Fibroblast of lung (primary cell): ENCODE measurements at places on chromosomes 3 and 15. TPM values are rescaled to one million over a fixed set of nuclear protein-coding genes. Genes with fewer than 3 reads are reported as not detected.

DNA sequence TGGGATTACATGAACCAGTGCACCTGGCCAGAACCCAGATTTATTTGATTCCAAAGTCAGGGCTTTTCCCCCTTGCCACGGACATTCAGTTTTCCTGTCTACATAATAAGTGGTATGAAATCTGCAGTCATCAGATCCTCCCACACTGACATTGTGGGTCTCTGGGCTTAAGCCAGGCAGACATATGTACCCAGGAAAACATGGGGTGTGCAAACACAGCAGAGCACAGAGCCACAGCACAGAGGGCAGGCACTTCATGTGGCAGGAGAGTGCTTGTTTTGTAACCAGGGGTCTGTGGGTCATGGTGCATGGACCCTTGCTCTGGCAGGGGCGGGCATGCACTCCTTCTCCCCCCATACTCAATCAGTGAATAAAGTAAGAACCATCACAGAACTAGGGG, 6.1 kb upstream of the ABTB1 start:
- H3K27ac ChIP-seq = no peak overlapping the region
- no peaks in the 10 kb centered on the region for H3K27me3 ChIP-seq
- no peaks in the 10 kb centered on the region for H3K4me1 ChIP-seq
- no peak for DNase-seq

- H3K4me1 ChIP-seq = no peaks in the 10 kb centered on the region
- H3K4me3 ChIP-seq = no peak overlapping the region
- DNase-seq = no peak
- no peaks in the 10 kb centered on the region for H3K27me3 ChIP-seq
- H3K36me3 ChIP-seq = no peaks in the 10 kb centered on the region
These were observed 57.9 kb downstream of the EPHB1 start for GRCh38 chr3:134852893-134853351.

PARP3 gene
- total RNA-seq = 19.3 and 44.1 TPM in 2 replicates

GRCh38 chr3:127406309-127407025, 118.6 kb upstream of the PRR20G start:
- no peak for DNase-seq
- no peak overlapping the region for H3K4me3 ChIP-seq
- H3K27me3 ChIP-seq = no peaks in the 10 kb centered on the region
- no peak overlapping the region for H3K27ac ChIP-seq

- no peak overlapping the region for H3K4me3 ChIP-seq
- H3K27ac ChIP-seq = no peak overlapping the region
- no peaks in the 10 kb centered on the region for H3K36me3 ChIP-seq
- H3K4me1 ChIP-seq = no peaks in the 10 kb centered on the region
- no peak for DNase-seq
These were observed 68.3 kb upstream of the PIK3R4 start for GRCh38 chr3:130814691-130815472.

ACKR4 gene
- 1.8 and 14.9 TPM in 2 replicates for total RNA-seq

DNA sequence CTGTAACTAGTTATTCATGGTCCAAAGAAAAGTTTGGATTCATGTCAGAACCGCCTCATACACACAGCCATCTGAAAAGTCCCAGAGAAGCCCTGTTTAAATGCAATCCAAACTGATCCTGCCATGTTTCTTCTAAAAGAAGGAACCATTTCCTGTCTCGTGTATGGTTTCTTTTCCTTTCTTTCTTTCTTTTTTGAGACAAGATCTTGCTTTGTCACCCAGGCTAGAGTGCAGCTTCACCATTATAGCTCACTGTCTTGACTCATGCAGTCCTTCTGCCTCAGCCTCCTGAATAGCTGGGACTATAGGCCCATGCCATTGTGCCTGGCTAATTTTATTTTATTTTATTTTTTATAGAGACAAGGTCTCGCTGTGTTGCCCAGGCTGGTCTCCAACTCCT, 77.4 kb upstream of the NSMCE3 start:
- no peak overlapping the region for H3K4me3 ChIP-seq
- DNase-seq = no peak
- no peaks in the 10 kb centered on the region for H3K4me1 ChIP-seq
- no peaks in the 10 kb centered on the region for H3K27me3 ChIP-seq

DNA sequence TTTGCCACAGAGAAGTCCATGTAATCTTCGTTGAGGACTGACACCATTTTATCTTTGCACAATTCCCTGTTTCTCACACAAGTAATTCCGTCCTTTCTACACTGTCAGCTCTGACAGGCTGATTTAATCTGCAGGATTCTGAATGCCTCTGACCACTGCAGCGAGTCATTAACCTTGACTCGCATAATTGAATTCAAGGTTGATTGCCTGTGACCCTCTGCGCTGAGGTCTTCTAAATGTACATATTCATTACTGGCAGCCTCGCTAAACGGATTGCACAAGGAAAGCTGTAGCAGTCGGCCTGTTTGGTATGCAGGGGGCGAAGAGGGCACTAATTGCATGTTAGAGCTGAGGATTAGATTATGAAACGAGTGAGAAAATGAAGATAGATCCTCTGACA, 147.8 kb downstream of the SHOX2 start:
- H3K4me3 ChIP-seq = no peak overlapping the region
- DNase-seq = no peak
- no peaks in the 10 kb centered on the region for H3K4me1 ChIP-seq
- H3K36me3 ChIP-seq = no peaks in the 10 kb centered on the region
- no peak overlapping the region for H3K27ac ChIP-seq
- no peaks in the 10 kb centered on the region for H3K27me3 ChIP-seq

B3GALNT1 gene
- 13.1 and 15.9 TPM in 2 replicates for total RNA-seq

FOXB1 gene
- not detected in 2 replicates for total RNA-seq

GRCh38 chr3:177491296-177492032, 294.2 kb upstream of the TBL1XR1 start:
- no peaks in the 10 kb centered on the region for H3K27me3 ChIP-seq
- peak; percentile 49 for DNase-seq
- H3K36me3 ChIP-seq = no peaks in the 10 kb centered on the region
- H3K4me1 ChIP-seq = no peaks in the 10 kb centered on the region

- no peaks in the 10 kb centered on the region for H3K36me3 ChIP-seq
- no peaks in the 10 kb centered on the region for H3K27me3 ChIP-seq
- DNase-seq = peak; percentile 16
- no peak overlapping the region for H3K27ac ChIP-seq
- no peak overlapping the region for H3K4me3 ChIP-seq
These were observed 498.4 kb downstream of the FHIT start for GRCh38 chr3:60752809-60753208.

DNA sequence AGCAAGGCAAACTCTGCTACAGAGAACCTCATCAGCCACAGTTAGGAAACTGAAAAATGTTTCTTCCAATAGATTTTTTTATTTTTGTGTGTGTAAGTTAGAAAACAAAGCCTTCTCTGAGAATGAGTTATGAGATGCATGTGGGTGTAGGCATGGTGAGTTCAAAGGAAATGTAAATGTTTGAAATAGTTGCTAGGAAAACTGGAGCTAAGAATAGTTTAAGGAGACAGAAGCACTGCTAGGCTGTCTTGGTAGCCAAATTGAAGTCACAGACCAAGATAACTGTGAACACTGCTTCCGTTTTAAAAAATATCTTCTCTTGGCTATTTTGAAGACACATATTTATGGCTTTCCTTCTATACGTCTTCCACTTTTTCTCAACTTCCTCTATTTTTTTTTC, 1501.2 kb upstream of the CADM2 start:
- no peaks in the 10 kb centered on the region for H3K4me1 ChIP-seq
- H3K27me3 ChIP-seq = no peaks in the 10 kb centered on the region
- H3K4me3 ChIP-seq = no peak overlapping the region

GRCh38 chr3:8982509-8982908, 19.2 kb upstream of the RAD18 start:
- H3K36me3 ChIP-seq = no peaks in the 10 kb centered on the region
- H3K27me3 ChIP-seq = no peaks in the 10 kb centered on the region
- H3K4me3 ChIP-seq = no peak overlapping the region
- DNase-seq = peak; percentile 36
- no peaks in the 10 kb centered on the region for H3K4me1 ChIP-seq

REC114 gene
- not detected in 2 replicates for total RNA-seq

DNA sequence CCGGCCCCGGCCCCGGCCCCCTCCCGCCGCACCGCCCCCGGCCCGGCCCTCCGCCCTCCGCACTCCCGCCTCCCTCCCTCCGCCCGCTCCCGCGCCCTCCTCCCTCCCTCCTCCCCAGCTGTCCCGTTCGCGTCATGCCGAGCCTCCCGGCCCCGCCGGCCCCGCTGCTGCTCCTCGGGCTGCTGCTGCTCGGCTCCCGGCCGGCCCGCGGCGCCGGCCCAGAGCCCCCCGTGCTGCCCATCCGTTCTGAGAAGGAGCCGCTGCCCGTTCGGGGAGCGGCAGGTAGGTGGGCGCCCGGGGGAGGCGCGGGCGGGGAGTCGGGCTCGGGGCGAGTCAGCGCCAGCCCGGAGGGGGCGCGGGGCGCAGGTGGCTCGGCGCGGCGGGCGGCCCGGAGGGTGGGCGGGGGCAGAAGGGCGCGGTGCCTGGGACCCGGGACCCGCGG, 352 bp downstream of the CHRD start:
- H3K27ac ChIP-seq = no peak overlapping the region
- no peaks in the 10 kb centered on the region for H3K36me3 ChIP-seq
- H3K4me3 ChIP-seq = no peak overlapping the region

SPESP1 gene
- total RNA-seq = 4.6 and 8.2 TPM in 2 replicates

PCOLCE2 gene
- total RNA-seq = 6.7 and 26.3 TPM in 2 replicates

DNA sequence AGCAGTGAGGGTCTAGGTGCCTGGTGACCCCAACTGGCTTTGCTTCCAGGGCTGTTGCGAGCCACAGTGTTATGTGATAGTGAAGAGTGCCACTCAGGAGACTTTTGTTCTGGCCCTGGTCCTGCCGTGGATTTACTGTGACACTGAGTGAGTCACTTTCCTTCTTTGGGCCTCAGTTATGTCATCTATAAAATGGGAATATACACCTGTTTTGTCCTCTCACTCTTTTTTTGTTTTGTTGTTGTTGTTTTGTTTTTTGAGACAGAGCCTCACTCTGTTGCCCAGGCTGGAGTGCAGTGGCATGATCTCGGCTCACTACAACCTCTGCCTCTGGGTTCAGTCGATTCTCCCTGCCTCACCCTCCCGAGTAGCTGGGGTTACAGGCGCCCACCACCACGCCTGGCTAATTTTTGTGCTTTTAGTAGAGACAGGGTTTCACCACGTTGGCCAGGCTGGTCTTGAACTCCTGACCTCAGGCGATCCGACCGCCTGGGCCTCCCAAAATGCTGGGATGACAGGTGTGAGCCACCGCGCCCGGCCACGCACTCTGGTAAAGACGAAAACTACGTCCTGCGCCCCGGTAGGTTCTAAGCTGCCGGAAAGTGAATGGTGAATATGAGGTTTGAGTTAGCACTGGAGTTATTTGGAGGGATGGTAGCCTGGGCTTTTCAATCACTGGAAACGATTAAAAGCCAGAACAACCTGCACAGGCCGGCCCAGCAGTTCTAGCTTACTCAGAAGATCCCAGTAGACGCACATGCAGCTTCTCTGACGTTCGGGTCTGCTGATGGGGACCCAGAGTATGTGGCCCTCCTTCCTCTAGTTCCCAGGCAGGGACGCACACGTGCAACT, 46.6 kb downstream of the BDH1 start:
- no peak overlapping the region for H3K27ac ChIP-seq

ACKR2 gene
- under 0.01 and 0.26 TPM in 2 replicates for total RNA-seq

DNA sequence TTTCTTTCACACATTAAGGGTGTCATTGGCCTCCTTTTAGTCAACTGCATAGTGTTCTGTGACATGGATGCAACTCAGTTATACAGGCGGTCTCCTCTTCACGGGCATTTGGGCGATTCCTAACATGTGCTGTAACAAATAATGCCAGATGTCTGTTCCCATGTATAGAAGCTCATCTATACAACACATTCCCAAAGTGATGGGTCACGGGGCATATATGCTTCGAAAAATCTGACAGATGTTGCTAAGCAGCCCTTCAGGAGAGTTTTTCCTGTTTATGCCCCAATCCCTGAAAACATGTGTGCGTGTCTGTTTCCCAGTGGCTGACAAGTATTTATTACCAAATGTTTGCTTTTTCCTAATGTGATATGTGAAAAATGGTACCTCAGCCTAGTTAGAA, 25.8 kb downstream of the LRRK1 start:
- no peak overlapping the region for H3K4me3 ChIP-seq
- no peaks in the 10 kb centered on the region for H3K27me3 ChIP-seq
- H3K27ac ChIP-seq = no peak overlapping the region
- DNase-seq = peak; percentile 12
- no peaks in the 10 kb centered on the region for H3K36me3 ChIP-seq

MAP1A gene
- total RNA-seq = 70.4 and 201 TPM in 2 replicates

HTR3E gene
- total RNA-seq = not detected in 2 replicates

GRCh38 chr15:97680606-97681220, 279.8 kb upstream of the ARRDC4 start:
- H3K27me3 ChIP-seq = no peaks in the 10 kb centered on the region
- no peak for DNase-seq
- H3K36me3 ChIP-seq = no peaks in the 10 kb centered on the region
- no peak overlapping the region for H3K4me3 ChIP-seq
- H3K27ac ChIP-seq = no peak overlapping the region
- H3K4me1 ChIP-seq = no peaks in the 10 kb centered on the region

- no peaks in the 10 kb centered on the region for H3K27me3 ChIP-seq
- H3K4me1 ChIP-seq = no peaks in the 10 kb centered on the region
- DNase-seq = no peak
These were observed 101.6 kb downstream of the SLC25A26 start for GRCh38 chr3:66322436-66322835.

DNA sequence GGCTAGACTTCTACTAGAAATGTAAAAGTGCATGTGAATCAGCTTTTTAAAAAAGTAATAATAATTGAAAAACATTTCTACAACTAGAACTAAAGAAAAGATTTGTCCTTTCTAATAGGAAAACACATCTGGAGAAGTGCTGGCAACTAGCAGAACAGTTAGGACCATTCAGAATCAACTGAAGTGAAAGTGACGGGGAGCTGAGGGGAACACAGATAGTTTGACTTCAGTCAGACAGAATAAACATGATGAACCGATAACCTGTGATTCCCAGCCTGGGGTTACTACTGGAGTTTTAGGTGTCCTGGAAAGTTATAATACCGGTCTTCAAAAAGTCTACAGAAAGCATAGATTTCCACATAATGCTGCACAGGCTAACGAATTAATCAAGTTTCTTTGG, 28.1 kb downstream of the OPA1 start:
- H3K27me3 ChIP-seq = no peaks in the 10 kb centered on the region
- no peak overlapping the region for H3K4me3 ChIP-seq
- DNase-seq = no peak
- peaks cover 3% of the 10 kb centered on the region for H3K4me1 ChIP-seq
- H3K27ac ChIP-seq = no peak overlapping the region

- no peak for DNase-seq
- H3K36me3 ChIP-seq = no peaks in the 10 kb centered on the region
- no peak overlapping the region for H3K4me3 ChIP-seq
- H3K27ac ChIP-seq = no peak overlapping the region
- H3K27me3 ChIP-seq = no peaks in the 10 kb centered on the region
- H3K4me1 ChIP-seq = no peaks in the 10 kb centered on the region
These were observed 28.8 kb downstream of the PCNP start for GRCh38 chr3:101602731-101603130.
